ENCODE measurements at places on chromosomes 7 and 10. TPM values are rescaled to one million over a fixed set of nuclear protein-coding genes. Genes with fewer than 3 reads are reported as not detected.

The EXOSC1 gene
- 44.8 TPM for total RNA-seq

The SHLD2 gene
- 40.6 TPM for total RNA-seq

The FGL2 gene
- 0.86 TPM for total RNA-seq

The SPDYE11 gene
- total RNA-seq: not detected

The C1QL3 gene
- not detected for total RNA-seq

The NPS gene
- total RNA-seq: not detected

The SPDYE9 gene
- total RNA-seq: not detected

The MBL2 gene
- total RNA-seq: not detected

The SEPHS1 gene
- 18.1 TPM for total RNA-seq

The GRID2IP gene
- total RNA-seq: not detected

The KEL gene
- total RNA-seq: not detected

The FAM237B gene
- not detected for total RNA-seq

The BTBD16 gene
- not detected for total RNA-seq

The PNLIPRP3 gene
- not detected for total RNA-seq

The GATA3 gene
- not detected for total RNA-seq

The IL2RA gene
- under 0.01 TPM for total RNA-seq

The MSMB gene
- not detected for total RNA-seq

The INMT gene
- total RNA-seq: 15.8 TPM

The TMEM184A gene
- total RNA-seq: 0.64 TPM

The ABLIM1 gene
- 10.0 TPM for total RNA-seq

The AGR2 gene
- not detected for total RNA-seq

The C10orf71 gene
- total RNA-seq: not detected
